ENCODE measurements at places on chromosomes 13 and 19. TPM values are rescaled to one million over a fixed set of nuclear protein-coding genes. Genes with fewer than 3 reads are reported as not detected.

The PPFIA3 gene
- 1.8 TPM for total RNA-seq

DNA sequence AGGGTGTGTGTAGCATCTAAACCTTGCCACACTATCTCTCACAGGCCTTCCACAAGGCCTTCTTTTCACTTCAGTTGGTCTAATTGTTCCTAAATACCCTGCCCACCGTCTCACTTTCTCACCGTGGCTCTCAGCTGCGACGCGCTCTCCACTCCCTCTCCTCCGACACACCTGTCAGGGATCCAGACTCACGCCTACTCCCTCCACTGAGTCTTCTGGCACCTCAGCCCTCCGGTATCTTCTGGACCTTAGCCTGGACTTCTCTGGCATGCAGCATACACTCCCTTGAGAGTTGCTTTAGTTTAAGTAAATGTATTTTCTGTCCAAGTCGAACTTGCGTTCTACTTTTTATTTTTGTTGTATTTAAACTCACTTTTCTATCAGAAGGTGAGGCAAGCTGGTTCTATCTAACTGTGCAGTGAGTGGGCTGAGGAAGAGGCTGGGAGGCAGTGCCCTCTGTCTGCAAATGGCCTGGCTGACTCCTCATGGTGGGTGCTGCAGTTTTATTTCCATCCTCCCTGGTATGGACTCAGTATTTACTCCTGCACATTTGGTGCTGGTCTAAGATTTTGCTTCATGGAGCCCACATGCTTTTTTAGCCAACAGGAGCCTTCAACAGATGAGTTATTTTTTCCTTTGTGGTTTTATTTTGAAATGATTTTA is 28.5 kb upstream of the ARGLU1 start:
- H3K27ac ChIP-seq, result no peak overlapping the region
- peaks cover 11% of the 10 kb centered on the region for H3K27me3 ChIP-seq
- H3K36me3 ChIP-seq, result no peaks in the 10 kb centered on the region
- no peak overlapping the region for H3K4me3 ChIP-seq
- H3K4me1 ChIP-seq, result peaks cover 5% of the 10 kb centered on the region

The TEX101 gene
- not detected for total RNA-seq

- H3K4me3 ChIP-seq, result no peak overlapping the region
- DNase-seq, result no peak
- no peaks in the 10 kb centered on the region for H3K4me1 ChIP-seq
- no peaks in the 10 kb centered on the region for H3K27me3 ChIP-seq
- H3K36me3 ChIP-seq, result no peaks in the 10 kb centered on the region
Observed at GRCh38 chr13:105083992-105084391, 1451.5 kb downstream of the EFNB2 start.

DNA sequence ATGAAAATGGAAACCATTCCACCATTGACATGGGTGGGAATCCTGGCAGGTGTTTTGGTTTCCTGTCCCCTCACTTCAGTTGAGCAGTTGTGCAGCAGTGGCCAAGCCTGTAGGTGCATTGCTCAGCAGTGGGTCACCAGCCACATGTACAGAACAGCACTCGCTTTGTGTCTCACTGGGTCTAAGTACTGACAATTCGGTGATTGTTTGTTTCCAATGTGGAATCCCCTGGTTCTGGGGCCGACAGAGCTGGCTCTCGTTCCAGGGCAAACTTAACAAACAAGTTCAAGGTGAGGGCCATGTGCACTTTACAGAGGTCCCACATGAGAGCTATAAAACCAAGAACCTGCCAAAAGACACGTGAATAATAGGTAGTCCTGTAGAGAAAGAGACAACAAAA is 54.1 kb upstream of the SPATA13 start:
- H3K27me3 ChIP-seq, result peaks cover 11% of the 10 kb centered on the region
- H3K4me1 ChIP-seq, result no peaks in the 10 kb centered on the region
- DNase-seq, result no peak
- H3K36me3 ChIP-seq, result no peaks in the 10 kb centered on the region
- H3K27ac ChIP-seq, result no peak overlapping the region

The PEX11G gene
- total RNA-seq, result 1.5 TPM

GRCh38 chr19:48502350-48503018 is 9.2 kb downstream of the LMTK3 start:
- H3K36me3 ChIP-seq, result no peaks in the 10 kb centered on the region
- H3K4me1 ChIP-seq, result peaks cover 25% of the 10 kb centered on the region
- no peak overlapping the region for H3K4me3 ChIP-seq
- H3K27me3 ChIP-seq, result no peaks in the 10 kb centered on the region

GRCh38 chr13:43732726-43733125 is 54.0 kb downstream of the ENOX1 start:
- H3K4me1 ChIP-seq, result no peaks in the 10 kb centered on the region
- H3K4me3 ChIP-seq, result no peak overlapping the region
- H3K27me3 ChIP-seq, result peaks cover 19% of the 10 kb centered on the region
- H3K27ac ChIP-seq, result no peak overlapping the region

The SLC8A2 gene
- 0.44 TPM for total RNA-seq

DNA sequence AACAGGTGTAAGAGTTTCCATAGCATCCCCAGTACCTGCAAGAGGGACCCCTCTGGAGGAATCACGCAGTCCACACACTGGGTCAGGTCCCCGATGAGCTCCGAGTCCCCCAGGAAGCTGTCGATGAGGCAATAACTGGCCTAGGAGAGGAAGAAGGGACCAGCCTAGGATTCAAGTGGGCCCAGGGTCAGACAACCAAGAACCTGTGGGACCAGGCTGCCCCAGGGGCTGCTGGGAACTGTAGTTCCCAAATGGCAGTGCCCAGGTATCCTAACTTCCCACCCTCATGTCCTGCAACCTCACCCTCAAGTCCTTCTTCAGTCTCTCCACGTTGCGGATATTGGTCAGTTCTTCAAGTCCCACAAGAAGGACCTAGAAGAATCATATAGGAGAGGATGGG is 1.8 kb downstream of the FUZ start:
- peaks cover 54% of the 10 kb centered on the region for H3K4me1 ChIP-seq
- no peak for DNase-seq
- H3K4me3 ChIP-seq, result no peak overlapping the region
- peaks cover 22% of the 10 kb centered on the region for H3K36me3 ChIP-seq
- no peak overlapping the region for H3K27ac ChIP-seq
